ENCODE measurements at places on chromosomes 6 and 20.

DNA sequence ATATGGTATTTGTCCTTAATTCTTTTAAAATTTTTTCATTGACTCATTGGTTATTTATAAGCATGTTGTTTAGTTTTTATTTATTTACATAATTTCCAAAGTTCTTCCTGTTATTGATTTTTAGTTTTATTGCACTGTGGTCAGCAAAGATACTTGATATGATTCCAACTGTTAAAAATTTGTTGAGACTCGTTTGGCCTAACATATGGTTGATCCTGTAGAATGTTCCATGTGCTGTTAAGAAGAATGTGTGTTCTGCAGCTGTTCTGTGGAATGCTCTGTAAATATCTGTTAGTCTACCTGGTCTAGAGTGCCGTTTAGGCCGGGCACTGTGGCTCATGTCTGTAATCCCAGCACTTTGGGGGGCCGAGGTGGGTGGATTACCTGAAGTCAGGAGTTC is 197.7 kb downstream of the CD109 start:
- DNase-seq: no peak

DNA sequence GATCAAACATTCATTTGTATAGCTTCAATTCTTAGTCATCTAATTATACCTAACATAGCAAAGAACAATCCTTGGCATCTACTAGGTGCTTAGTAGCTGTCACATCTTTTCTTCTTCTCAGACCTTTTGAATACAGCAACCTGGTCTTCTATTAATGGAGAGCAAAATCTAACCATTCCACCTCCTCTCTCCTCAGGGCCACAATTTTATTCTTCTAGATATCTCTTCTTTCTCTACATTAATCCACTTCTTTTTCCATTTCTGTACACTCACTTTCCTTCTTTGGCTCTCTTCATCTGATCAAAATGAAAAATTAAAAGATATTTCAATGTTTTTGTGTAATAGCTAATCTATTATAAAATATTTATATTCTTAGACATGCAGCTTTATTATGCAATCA is 9.0 kb upstream of the HLA-DOA start:
- no peak for DNase-seq

DNA sequence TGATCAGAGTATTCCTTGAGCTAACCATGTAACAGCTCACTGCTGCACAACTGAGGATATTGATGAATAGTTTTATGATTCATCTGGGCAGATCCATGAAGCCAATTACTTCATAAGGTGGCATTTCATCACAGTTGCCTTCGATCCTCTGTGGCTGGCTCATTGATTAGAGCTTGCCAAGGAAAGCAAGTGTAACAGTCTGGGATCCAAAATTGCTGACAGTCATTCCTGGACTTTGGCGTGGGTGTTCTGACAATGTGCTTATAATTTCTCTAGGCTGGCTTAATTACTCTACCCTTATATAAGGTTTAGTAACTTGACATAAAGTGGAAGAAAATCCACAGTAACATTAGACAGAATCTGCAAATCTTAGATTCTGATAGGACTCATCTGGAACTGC is 551.3 kb upstream of the CDH4 start:
- no peak for DNase-seq

GRCh38 chr6:2977799-2978590 is 6.6 kb upstream of the SERPINB6 start:
- DNase-seq: no peak

GRCh38 chr20:19079536-19080299 is 132.7 kb upstream of the SLC24A3 start:
- DNase-seq: no peak

- DNase-seq: no peak
These were observed 142.6 kb upstream of the HMGN3 start for GRCh38 chr6:79377047-79377446.

GRCh38 chr6:77299931-77300330 is 163.4 kb downstream of the HTR1B start:
- no peak for DNase-seq

DNA sequence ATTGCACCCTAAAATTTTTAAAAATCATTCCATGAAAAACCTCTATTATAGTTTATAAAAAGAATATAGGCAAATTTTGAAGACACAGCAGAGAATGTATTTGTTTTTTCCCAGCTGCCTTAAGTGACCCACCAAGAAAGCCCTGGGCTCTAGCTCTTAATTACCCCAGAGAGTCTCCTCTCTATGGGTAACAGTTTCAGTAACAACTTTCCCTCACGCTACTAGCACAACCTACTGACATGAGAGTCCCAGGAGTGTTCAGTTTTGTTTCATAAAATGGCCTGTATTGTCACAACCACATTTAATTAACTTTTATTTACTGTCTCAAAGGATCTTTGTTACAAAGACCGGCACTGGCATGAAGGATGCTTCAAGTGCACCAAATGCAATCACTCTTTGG is 41.5 kb downstream of the FHL5 start:
- DNase-seq: no peak

GRCh38 chr20:15242773-15243172 is 905.4 kb upstream of the FLRT3 start:
- no peak for DNase-seq

DNA sequence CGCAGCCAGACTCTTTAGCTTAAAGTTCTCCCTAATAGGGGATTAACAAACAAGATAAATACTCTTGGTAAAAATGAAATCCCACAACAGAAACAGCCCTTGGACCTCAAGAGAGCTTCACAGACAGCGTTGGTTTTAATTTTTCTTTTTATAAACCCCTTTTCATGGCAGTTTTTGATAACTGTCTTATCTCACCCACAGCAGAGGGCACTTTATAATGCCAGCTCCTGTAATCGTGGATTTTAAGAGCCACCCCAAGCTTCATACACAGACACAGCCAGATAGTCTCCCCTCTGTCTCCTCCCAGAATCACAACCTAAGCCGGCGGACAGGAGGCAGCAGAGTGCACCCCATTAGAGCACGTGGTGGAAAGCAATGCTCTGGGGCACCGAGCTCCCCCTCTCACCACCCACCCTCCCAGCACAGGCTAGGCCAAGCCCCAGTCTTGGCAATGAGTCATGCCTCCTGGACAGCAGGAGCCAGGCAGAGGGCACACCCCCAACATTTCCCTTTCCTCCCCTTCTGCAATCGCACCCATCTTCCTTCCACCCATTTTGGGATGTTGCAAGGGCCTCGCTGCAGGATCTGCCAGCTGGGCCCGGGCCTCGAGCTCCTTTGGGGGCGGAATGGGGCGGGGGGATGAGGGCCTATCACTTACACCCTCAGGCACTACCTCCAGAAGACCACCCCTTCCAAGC is 2.4 kb downstream of the JAG1 start:
- peak; percentile 27 for DNase-seq

GRCh38 chr20:21981597-21982344 is 276.3 kb downstream of the PAX1 start:
- DNase-seq: no peak

DNA sequence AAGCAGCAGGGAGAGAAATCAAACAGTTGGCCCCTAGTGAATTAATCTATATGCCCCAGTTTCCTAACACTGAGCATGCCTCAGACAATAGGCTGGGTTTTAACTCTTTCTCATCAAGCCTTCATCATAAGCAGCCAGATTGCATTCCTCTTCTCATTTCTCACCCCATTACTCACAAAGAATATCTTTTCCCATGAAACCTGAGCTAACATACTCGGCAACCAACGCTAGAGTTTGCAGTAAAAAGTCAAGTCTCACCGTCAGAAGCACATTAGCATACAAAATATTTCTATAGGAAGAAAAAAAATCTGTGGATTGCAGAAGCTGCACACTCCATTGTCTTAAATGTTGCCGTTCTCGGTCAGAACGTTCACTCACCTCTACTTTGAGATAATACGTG is 429.9 kb upstream of the ARID1B start:
- DNase-seq: no peak
